Spleen (tissue), 13 donors: ENCODE measurements at places on chromosomes 6 and 20.

- DNase-seq = no peak
Observed at GRCh38 chr6:21437581-21437980, 156.0 kb upstream of the SOX4 start.

GRCh38 chr20:57787990-57788781, 78.4 kb upstream of the PMEPA1 start:
- peak; percentile 64 for DNase-seq

DNA sequence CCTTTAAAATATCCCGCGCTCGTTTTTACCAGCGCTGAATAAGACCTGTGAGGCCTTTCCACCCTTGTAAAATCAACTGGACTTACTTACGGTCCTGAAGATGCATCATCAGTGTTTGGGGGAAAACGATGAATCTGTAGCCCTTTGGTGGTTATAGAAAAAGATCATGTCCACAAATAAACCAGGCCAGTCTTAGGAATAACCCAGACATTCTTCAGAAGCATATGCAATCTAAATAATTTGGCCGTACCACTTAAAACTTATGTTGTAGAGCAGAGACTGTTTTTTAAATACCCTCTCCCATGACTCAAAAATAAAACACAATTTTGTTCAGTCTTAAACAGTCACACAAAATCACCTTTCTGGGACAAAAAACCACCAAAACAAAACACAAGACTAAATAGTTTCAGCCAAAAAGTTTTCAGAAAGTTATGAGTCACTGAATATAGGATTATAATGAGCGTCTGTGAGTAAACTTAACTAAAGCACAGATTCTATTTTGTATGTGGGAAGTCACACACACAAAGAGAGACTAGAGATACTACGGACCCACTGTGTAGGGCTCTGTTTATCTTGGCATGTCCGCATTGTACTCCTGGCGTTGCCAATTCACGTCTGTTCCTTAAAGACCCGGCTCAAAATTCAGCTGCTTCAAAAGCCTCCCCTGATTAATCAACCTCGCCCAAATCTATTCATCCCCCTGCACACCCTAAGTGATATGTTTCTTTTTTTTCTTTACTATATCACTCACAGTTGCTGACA, 26.5 kb upstream of the SMOC2 start:
- no peak for DNase-seq

DNA sequence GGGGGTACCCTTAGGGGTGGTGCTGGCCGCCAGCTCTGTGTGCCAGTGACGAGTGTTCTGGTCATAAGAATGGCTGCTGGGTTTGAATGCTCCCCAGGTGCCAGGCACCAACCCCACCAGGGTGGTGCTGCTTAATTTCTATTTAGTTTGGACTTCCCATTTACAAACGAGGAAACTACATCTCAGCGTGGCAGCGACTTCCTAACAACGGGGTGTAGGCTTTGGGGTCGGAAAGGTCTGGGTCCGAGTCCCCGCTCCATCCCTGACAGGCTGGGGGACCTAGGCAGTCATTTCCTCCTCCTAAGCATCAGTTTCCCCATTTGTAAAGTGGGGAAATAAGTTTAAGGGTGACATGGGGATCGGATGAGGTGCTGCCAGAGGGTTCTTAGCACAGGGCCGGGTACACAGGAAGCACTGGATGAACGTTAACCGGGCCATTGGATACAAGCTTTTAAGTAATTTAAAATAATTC, 30.3 kb downstream of the CEBPB start:
- no peak for DNase-seq

DNA sequence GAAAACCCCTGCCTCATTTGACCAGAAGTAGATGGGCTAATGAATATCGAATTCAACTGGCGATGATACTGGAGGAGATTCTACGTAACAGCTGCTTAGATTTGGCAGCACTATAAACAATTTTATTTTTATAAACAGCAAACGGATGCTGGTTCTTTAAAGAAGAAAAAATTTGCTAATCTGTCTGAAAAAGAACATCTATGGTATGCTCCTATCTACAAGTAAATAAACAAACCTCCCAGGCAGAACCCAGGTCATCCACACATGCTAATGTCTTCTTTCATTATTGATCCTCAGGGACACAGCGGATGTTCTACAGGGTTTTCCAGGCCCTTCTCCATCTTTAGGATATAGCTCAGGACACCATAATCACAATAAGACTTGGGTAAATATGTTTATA, 291.3 kb downstream of the ALDH8A1 start:
- no peak for DNase-seq

DNA sequence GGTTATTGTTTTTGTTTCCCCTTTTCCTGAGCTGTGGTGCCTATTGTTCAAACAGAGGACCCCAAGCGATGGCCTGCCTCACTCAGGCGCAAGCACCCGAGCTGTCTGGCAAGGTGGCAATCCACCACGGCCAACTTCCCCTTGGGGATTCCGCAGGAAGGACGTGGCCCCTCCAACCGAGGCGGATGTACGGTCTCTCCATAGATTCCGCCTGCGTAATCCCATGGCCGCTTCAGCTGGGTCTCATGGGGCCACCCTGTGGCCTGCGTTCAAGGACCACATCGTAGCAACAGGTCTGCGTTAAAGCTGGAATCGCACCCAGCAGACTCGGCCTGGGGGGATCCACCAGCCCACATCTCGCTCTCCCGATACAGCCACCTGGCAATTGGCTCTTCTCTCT, 79.9 kb downstream of the CEBPB start:
- peak; percentile 88 for DNase-seq

DNA sequence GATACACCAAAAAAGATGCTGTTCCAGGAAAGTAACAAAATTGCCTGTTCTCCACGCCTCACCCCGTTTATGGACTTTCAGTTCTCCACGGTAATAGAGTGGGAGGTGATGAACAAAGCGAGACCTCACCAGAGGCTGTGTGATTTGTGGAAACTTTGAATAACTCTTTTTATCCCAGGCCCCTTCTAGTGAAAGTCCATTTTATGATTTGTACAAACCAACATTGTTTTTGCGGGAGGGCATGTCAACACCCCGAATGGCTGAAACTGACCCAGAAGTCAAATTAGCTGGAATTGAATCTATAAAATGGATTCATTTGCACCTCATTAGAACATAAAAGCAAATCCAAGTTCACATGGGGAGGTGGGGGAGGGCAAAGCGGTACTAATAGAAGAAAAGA, 517.8 kb downstream of the CDH26 start:
- DNase-seq = no peak

GRCh38 chr20:4111440-4112411, 96.4 kb upstream of the RNF24 start:
- no peak for DNase-seq
